Caco-2 (cell line): ENCODE measurements at places on chromosomes 11 and 22. TPM values are rescaled to one million over a fixed set of nuclear protein-coding genes. Genes with fewer than 3 reads are reported as not detected.

Gene KIAA1671
- 28.6 and 34.7 TPM in 2 replicates for total RNA-seq

Gene NCR3LG1
- 14.6 and 14.8 TPM in 2 replicates for total RNA-seq

- no peak for DNase-seq
These were observed 69.9 kb downstream of the PACSIN2 start for GRCh38 chr22:42945027-42945426.

- DNase-seq = no peak
These were observed 807 bp upstream of the ZNF74 start for GRCh38 chr22:20392983-20393704.

- no peak for DNase-seq
These were observed 224.6 kb upstream of the NTM start for GRCh38 chr11:131145791-131146190.

DNA sequence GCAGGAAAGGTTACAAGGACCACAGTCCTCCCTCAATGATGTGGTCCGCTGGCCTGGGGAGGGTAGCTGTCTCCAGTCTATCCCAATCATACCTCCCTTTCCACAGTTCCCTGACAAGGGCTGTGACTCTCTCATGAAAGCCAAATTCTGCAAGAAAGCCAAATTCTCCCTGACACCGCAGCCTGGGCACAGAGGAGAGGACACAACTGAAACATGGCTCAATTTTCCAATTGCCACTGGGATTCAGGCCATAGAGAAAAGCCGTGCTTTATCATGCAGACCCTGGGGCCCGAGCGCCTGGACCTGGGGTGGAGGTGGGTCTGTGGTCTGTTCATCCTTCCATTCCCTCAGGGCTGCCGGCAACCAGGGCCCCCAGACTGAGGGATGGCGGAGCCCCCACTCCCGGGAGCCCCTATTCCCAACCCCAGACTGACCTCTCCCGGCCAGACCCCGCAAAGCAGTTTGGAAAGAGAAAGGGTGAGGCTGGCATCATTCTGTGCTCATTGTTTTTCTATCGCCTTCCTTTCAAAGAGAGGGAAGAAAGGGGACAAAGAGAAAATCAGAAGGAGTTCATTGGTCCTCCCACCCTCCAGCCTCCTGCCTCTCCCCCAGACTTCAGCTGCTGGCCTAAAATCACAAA, 239.5 kb downstream of the BUD13 start:
- DNase-seq = peak; percentile 21

DNA sequence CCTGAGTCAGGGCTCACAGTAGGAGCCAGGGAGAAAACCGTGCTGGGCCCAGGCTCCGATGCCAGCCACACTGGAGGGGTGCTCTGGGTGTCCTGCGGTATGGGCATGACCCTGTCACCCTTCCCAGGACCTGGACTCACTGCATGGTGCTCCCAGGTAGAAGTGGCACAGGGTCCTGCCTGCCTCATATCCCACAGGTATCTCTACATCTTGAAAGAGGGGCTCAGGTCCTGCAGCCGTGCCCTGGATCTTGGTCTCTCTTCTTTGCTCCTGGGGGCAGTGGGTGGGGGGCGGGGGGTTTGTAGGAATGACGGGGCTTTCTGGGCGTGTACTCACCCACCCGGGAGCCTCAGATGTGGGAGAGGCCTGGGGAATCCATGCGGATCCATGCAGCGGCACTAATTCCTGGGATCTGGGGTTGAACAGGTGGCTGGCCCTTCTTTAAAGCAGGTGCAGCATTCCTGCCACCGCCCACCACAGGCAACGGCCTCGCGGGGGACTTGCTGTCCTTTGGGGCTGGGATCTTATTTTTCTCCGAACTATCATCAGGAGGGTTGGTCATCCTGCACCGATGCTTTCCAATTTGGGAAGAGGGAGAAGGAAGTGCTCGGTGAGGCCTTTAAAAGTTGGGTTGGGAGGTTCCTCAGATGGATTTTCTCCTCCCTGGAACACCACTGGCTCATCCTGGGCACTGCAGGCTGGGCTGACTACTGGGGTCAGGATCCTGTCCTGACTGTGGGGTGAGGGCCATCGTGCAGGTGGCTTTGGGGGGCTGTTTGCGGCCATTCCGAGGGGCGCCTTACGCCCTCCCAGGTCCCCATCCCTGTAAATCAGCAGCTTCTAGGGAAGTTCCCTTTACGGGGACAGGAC, 886.4 kb downstream of the BRD1 start:
- no peak for DNase-seq

- DNase-seq = no peak
These were observed 1.0 kb downstream of the C11orf91 start for GRCh38 chr11:33699515-33700062.

DNA sequence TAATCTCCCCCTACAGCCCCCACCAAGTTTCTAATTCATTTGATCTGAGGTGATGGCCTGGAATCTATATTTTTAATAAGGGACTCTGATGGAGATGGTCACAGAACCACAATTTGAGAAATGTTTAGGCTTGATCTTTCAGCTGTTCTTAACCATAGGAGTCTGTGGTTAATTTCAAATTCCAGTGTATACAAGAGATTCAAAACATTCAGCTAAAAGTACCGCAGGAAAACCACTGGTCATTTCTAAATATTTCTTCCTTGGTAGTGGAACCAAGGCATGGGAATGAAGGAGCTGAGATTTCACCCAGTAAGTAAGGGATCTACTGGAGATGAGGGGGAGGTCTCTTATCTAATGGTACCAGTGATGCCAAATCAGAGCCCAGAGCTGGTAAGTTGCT, 18.3 kb upstream of the GALNT18 start:
- DNase-seq = no peak
